ENCODE measurements at places on chromosomes 7 and 10.
A peak's percentile ranks its signal among the peaks of the same experiment; 100 is the strongest.

- DNase-seq, result no peak
- peaks cover 42% of the 10 kb centered on the region for H3K36me3 ChIP-seq
- H3K4me1 ChIP-seq, result no peaks in the 10 kb centered on the region
- H3K27me3 ChIP-seq, result no peaks in the 10 kb centered on the region
- H3K27ac ChIP-seq, result no peak overlapping the region
These were observed 16.1 kb upstream of the NDST2 start for GRCh38 chr10:73827346-73828089.

DNA sequence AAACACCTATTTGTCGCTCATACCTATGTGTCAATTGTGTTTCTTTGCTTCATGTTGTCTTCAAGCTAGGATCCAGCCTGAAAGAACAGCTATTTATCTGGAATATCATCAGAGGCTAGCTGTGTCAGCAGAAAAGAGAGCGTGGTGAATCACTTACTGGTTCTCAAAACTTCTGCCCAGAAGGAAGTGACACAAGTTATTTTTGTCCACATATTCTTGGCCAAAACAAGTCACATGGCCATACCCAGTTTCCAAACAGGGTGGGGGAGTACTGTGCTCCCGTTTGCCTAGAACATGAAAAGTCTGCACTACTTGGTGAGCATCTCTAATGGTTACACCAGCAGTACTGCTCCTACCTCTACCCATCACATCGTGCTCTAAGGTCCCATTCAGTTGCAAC is 160.9 kb upstream of the CSTF2T start:
- H3K27ac ChIP-seq, result peak overlapping the region; percentile 47
- H3K36me3 ChIP-seq, result no peaks in the 10 kb centered on the region
- H3K4me3 ChIP-seq, result no peak overlapping the region
- H3K27me3 ChIP-seq, result no peaks in the 10 kb centered on the region
- H3K4me1 ChIP-seq, result peaks cover 16% of the 10 kb centered on the region

GRCh38 chr10:32409741-32410140 is 36.2 kb upstream of the CCDC7 start:
- DNase-seq, result no peak
- H3K27ac ChIP-seq, result no peak overlapping the region
- no peaks in the 10 kb centered on the region for H3K4me1 ChIP-seq

DNA sequence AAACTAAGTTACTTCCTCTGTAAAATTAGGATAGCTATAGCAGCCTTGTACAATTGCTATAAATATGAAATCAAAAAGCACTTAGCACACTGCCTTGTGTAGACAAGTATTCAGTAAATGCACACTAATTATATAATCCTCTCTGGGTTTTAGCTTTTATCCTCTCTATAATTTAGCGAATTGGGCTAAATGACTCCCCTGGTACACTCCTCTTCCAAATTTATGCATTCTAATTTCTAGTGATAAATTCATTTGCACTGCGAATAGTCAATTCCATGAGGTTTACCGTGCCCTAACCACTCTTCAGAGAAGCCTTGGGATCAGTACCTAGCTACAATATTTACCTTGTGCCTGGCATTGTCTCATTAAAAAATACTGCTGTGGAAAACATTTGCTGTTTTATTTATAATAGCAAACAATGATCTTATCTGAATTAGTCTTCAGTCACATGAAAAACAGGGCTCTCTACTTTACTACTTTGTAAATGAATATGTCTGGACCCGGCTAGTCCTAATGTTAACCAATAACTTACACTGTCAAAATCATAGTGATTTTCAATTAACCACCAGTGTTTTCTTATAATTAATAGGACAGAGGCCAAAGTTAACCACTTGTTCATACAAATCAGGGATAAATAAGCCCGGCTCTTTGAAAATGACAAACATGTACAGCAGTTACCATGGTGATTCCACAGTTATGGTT is 577.9 kb downstream of the IPMK start:
- no peak overlapping the region for H3K4me3 ChIP-seq
- no peaks in the 10 kb centered on the region for H3K27me3 ChIP-seq
- no peaks in the 10 kb centered on the region for H3K4me1 ChIP-seq

DNA sequence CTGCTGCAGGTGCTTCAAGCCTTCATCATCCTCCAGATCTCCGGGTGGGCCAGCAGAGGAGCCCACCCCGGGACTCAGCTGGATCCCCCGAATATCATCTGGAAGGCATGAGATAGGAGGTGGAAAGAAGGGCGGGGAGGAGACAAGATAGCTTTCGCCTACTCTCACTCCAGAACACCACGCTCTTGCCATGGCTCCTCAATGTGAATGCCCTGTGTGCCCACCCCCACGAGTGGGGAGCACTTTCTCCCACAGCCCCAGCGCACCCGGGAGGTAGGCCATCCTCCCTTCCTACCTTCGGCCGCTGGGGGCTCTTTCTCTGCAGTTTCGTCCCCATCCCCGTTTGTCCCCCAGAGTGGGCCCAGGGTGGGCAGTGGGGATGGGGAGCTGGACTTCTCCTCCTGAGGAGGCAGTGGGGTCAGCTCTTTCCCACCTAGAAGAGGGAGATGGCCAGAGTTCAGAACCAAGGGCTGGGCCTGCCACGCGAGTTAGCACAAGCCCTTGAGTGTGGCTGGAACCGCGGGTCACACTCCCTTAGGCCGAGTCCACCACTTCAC is 8.9 kb downstream of the GIGYF1 start:
- H3K27me3 ChIP-seq, result no peaks in the 10 kb centered on the region
- H3K36me3 ChIP-seq, result peaks cover 90% of the 10 kb centered on the region
- peaks cover 13% of the 10 kb centered on the region for H3K4me1 ChIP-seq
- DNase-seq, result no peak
- H3K27ac ChIP-seq, result no peak overlapping the region

DNA sequence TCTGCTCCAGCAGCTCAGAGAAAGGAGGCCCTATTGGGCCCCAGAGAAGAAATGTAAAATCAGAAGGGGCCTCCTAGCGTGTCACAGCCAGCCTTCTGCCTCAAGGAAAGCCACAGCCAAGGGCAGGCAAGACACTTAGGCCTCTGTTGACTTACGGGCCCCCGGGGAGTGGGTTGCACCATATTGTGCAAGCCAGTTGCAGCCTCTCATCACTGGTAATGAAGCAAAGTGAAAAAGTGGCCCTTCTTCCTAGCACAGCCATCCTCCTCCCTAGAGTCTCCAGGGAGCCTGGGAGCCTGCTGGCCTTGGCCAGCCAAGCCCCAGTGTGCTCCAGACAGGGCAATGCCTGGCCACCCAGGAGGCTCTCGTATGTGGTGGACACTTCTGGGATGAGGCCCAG is 56.2 kb upstream of the GDF10 start:
- no peak overlapping the region for H3K27ac ChIP-seq
- H3K4me3 ChIP-seq, result no peak overlapping the region
- H3K36me3 ChIP-seq, result no peaks in the 10 kb centered on the region
- peaks cover 3% of the 10 kb centered on the region for H3K27me3 ChIP-seq
- no peaks in the 10 kb centered on the region for H3K4me1 ChIP-seq

DNA sequence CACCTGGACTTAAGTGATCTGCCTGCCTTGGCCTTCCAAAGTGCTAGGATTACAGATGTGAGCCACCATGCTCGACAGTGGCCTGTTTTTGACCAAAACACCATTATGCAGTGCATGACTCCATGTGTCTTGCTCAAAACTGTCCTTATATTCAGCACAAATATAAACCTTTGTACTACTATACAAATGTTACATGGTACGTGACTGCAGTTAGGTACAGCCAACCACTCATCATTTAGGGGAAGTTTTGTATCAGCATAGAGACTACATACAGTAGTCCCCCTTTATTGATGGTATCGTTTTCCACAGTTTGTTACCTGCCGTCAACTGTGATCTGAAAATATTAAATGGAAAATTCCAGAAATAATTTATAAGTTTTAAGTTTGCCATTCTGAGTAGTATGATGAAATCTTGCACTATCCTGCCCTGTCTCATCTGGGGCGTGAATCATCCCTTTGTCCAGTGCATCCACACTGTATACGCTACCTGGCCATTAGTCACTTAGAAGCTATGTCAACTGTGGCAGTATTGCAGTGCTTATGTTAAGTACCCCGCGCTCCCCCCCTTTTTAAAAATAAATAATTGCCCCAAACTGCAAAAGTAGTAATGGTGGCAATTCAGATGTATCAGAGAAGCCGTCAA is 23.3 kb upstream of the ZNF282 start:
- H3K36me3 ChIP-seq, result peaks cover 45% of the 10 kb centered on the region
- no peaks in the 10 kb centered on the region for H3K4me1 ChIP-seq
- H3K27ac ChIP-seq, result no peak overlapping the region
- no peak for DNase-seq
- no peaks in the 10 kb centered on the region for H3K27me3 ChIP-seq

DNA sequence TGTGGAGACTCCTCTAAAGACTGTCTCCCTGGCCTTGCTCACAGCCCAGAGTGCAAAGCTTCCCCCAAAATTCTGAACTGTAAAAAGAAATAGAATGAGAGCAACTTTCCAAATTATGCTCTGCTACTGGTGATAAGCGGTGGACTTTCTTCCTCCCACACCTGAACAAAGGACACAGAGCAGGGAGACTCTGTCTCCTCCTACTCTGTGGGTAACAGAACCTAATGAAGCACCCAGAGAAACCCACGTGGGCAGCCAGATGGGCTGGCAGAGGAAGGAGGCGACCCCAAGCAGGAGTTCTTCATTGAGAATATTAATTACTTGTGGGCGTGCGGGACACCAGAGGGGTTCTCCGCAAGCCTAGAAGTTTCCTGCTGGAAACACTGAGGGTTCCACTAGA is 139.5 kb downstream of the KMT2E start:
- H3K4me1 ChIP-seq, result no peaks in the 10 kb centered on the region
- DNase-seq, result no peak
- no peak overlapping the region for H3K27ac ChIP-seq
